ENCODE measurements at places on chromosomes 7 and 10.

- no peak for DNase-seq
These were observed 1156.0 kb upstream of the LRRTM3 start for GRCh38 chr10:65769828-65770227.

- DNase-seq: no peak
These were observed 280.9 kb downstream of the POLR1F start for GRCh38 chr7:19427944-19428343.

- no peak for DNase-seq
These were observed 715 bp upstream of the MUC12 start for GRCh38 chr7:100968650-100969049.

GRCh38 chr7:72275382-72276070 is 136.6 kb downstream of the CALN1 start:
- DNase-seq: no peak

DNA sequence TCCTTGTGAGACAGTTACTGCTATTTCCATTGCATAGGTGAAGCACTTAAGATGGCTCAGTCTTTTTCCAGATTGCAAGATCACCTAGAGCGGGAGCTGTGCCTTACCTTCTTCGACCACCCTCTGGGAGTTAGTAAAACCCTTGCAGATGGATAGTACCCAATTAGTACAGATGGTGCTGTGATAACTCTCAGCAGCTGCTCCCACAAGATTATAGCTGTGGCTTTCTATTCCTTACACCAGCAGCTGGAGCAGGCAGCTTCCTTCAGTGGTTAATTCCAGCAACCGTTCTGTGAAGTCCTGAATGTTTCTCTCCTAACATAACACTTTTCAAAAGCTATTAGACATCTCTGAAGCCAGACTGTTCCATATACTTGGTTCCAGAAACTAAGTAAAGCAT is 796.8 kb downstream of the XPNPEP1 start:
- DNase-seq: no peak

GRCh38 chr10:126478546-126478945 is 90.3 kb upstream of the ADAM12 start:
- no peak for DNase-seq

DNA sequence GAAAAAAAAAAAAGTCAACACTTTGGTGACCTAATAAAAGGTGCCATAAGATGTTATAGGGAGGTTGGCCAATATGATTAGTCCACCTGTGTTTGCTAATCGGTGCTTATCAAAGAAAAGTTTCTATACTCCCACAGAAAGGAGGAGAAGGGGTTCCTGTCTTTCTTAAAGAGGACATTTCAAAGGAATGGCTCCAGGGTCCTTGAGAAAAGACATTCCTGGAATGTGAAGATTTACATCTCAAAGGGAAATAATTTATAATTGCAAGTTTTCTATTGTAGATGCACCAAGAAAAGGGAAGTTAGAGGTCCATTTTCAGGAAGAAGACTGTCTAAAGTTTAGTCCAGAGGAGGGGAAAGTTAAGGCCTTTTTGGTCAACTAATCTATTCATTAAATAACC is 715.3 kb downstream of the NXPH1 start:
- DNase-seq: no peak
